ENCODE measurements at places on chromosomes 12 and 14.
A peak's percentile ranks its signal among the peaks of the same experiment; 100 is the strongest.

GRCh38 chr12:120991965-120992364 lies 13.6 kb downstream of the HNF1A start:
- DNase-seq, result no peak

DNA sequence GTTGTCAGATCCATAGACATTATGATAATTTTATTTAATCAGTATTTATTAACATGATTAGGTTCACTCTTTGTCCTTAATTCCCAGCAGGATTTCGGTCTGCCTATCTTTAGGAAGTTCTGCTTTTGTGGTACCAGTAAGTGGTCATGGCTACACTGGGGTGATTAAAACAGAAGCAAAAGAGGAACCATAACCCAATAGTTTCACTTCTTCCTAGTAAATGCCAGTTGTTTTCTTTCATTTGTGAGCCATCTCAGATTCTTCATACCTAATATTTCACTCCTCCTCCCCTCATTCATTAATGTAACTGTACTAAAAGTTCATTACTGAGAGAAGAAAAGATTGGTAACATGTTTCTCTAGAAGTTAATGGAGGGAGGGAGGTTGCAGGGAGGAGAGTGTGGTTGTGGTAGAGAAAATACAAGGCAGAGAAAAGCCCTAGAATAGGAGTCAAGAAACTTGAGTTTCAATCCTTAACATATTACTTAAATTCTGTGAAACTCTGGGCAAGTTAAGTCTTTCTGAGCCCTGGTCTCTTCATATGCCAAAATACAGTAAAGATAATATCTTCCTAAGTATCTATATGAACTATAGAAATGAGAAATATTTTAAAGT lies 101.2 kb downstream of the PEBP1 start:
- DNase-seq, result no peak

GRCh38 chr14:90727082-90727481 lies 89.1 kb downstream of the TTC7B start:
- no peak for DNase-seq

DNA sequence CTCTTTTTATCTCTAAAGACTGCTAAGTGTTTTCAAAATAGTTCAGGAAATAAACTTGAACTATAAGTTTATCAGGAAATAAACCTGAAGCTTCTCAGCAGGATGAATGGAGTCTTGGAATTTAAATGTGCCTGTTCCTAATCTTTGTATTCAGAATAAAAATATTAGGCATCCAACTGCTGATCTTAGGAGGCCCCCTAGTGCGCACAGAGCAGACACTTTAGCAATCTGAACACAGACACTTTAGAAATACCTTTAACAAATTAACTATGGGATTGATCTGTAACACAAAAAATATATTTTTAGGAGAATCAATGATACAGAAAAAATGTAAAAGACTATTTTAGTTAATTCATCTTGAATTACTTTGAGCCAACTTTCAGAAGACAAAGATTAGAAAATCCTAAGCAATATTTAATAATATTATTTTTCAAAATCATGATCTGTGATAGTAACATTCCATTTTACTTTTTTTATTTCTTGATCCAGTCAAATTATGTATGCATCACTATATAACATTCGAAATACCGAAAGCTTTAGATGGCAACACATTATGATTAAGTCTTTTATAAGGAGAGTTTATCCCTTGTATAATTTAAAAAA lies 80.9 kb downstream of the SLC41A2 start:
- DNase-seq, result peak; percentile 6

DNA sequence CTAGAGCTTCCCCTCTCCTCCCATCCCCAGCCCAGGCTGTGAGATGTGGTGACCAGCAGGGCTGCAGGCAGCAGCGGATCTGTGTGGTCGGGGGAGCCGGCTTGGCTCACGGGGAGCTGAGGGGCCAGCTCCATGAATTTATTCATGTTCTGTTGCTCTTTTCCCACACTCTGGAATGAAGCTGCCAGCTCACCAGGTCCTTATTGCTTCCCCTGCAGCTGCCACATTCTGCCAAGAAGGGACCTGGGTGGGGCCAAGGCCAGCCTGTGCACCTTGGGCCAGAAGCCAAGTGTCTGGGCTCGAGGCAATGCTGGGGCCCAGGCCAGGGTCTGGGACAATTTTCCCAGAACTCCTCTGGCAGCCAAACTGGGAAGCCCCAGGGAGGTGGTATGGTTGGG lies 2.5 kb upstream of the C1QL4 start:
- no peak for DNase-seq

GRCh38 chr12:34198924-34199323 lies 176.6 kb downstream of the ALG10 start:
- DNase-seq, result no peak

GRCh38 chr12:131947482-131948027 lies 2.2 kb upstream of the EP400 start:
- DNase-seq, result no peak

DNA sequence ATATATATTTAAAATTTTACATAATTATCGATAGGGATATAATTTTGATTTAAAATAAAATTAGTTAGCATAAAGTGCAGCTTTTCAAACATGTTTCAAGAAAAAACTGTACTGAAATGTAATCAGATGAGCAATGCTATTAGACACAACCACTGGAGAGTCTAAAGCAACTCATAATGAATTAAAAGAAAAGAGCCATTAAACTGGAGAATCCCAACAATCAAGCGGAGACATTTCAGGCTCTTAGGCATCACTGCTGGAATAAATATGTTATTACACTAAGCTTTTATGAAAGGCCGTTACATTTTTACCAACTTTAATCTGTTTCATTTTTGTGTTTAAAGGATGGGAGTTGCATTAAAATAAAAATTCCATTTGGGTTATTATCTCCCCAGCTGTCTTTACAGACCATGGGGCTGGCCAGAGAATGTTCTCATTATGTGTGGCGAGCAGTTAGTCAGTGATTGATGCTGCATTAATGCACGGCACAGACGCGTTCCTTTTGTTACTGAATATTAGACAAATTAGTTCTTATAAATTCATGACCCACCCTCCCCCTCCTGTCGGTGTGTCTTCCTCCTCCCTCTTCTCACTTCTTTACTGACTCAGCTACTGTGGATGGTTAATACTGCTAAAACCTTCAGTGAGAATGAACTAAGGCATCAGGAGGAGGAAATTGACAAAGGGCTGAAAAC lies 156.8 kb downstream of the PDZRN4 start:
- DNase-seq, result no peak

GRCh38 chr12:85573635-85574214 lies 262.5 kb downstream of the RASSF9 start:
- no peak for DNase-seq

- no peak for DNase-seq
Measured at GRCh38 chr12:25155022-25155576, 39.9 kb downstream of the DNAI7 start.
